SK-MEL-5 (cell line): ENCODE measurements at places on chromosomes 2 and 18. TPM values are rescaled to one million over a fixed set of nuclear protein-coding genes. Genes with fewer than 3 reads are reported as not detected.

Gene ETAA1
- total RNA-seq: 26.4 and 28.8 TPM in 2 replicates

Gene MARCO
- not detected in 2 replicates for total RNA-seq

Gene XRCC5
- 337 and 381 TPM in 2 replicates for total RNA-seq

Gene SMPD4
- total RNA-seq: 12.8 and 16.1 TPM in 2 replicates

Gene CPO
- not detected in 2 replicates for total RNA-seq

Gene NR4A2
- total RNA-seq: 4.3 and 5.2 TPM in 2 replicates

Gene LTBP1
- 6.7 and 8.9 TPM in 2 replicates for total RNA-seq

Gene LIMS3
- total RNA-seq: 0.64 TPM in 1 of 2 replicates, not detected in the other

Gene CCDC141
- total RNA-seq: 0.13 TPM in 1 of 2 replicates, not detected in the other

Gene DIPK1C
- total RNA-seq: 12.6 and 17.3 TPM in 2 replicates

Gene DPP10
- not detected in 2 replicates for total RNA-seq

Gene SKA1
- 23.8 and 27.0 TPM in 2 replicates for total RNA-seq

Gene PLGLB1
- total RNA-seq: 1.7 and 2.2 TPM in 2 replicates

Gene ANKRD53
- total RNA-seq: not detected in 2 replicates

Gene SERPINB12
- total RNA-seq: not detected in 2 replicates

Gene HJURP
- 21.7 and 25.0 TPM in 2 replicates for total RNA-seq

Gene AP1S3
- total RNA-seq: 12.7 and 15.5 TPM in 2 replicates

Gene MYCN
- 0.08 and 0.11 TPM in 2 replicates for total RNA-seq

Gene LYPD6
- 0.53 and 0.61 TPM in 2 replicates for total RNA-seq

Gene RFX8
- total RNA-seq: not detected in 2 replicates

Gene CCDC150
- 0.69 and 2.1 TPM in 2 replicates for total RNA-seq

Gene C2orf66
- total RNA-seq: not detected in 2 replicates

Gene GYPC
- 439 and 444 TPM in 2 replicates for total RNA-seq

Gene EPB41L3
- total RNA-seq: 96.4 and 107 TPM in 2 replicates

Gene TMEM247
- total RNA-seq: not detected in 2 replicates

Gene POTEI
- not detected in 2 replicates for total RNA-seq

Gene FHL2
- total RNA-seq: 36.5 and 40.7 TPM in 2 replicates

Gene SLC38A11
- total RNA-seq: not detected in 2 replicates

Gene NT5C1B
- total RNA-seq: not detected in 2 replicates

Gene PUS10
- 5.2 and 6.7 TPM in 2 replicates for total RNA-seq

Gene SPC25
- total RNA-seq: 11.8 and 13.9 TPM in 2 replicates

Gene FAM228A
- total RNA-seq: not detected in 2 replicates

Gene TRIM43
- total RNA-seq: not detected in 2 replicates

Gene LOXHD1
- not detected in 2 replicates for total RNA-seq

Gene NETO1
- not detected in 2 replicates for total RNA-seq

Gene SERPINB11
- not detected in 2 replicates for total RNA-seq

Gene HSPD1
- total RNA-seq: 374 and 381 TPM in 2 replicates

Gene GULP1
- 34.6 and 38.9 TPM in 2 replicates for total RNA-seq

Gene HOXD13
- total RNA-seq: 10.3 and 11.8 TPM in 2 replicates

Gene AQP12B
- not detected in 2 replicates for total RNA-seq

Gene ST8SIA5
- total RNA-seq: not detected in 2 replicates

Gene RELCH
- 16.7 and 31.0 TPM in 2 replicates for total RNA-seq

Gene CHRNA1
- total RNA-seq: 0.11 TPM in 1 of 2 replicates, not detected in the other

Gene RALB
- total RNA-seq: 31.5 and 33.5 TPM in 2 replicates

Gene ASAP2
- 16.1 and 17.6 TPM in 2 replicates for total RNA-seq

Gene ASB18
- not detected in 2 replicates for total RNA-seq

Gene ITGA6
- total RNA-seq: 61.5 and 65.3 TPM in 2 replicates

Gene ZNF521
- total RNA-seq: 1.9 and 4.9 TPM in 2 replicates

Gene GPBAR1
- not detected in 2 replicates for total RNA-seq

Gene SIX2
- not detected in 2 replicates for total RNA-seq

Gene SERPINB3
- not detected in 2 replicates for total RNA-seq
